Hematopoietic multipotent progenitor cell treated with erythropoietin and hydrocortisone succinate and interleukin-3 and kit ligand, for 15 days (in vitro differentiated cells): ENCODE measurements at places on chromosomes 1 and 21.

DNA sequence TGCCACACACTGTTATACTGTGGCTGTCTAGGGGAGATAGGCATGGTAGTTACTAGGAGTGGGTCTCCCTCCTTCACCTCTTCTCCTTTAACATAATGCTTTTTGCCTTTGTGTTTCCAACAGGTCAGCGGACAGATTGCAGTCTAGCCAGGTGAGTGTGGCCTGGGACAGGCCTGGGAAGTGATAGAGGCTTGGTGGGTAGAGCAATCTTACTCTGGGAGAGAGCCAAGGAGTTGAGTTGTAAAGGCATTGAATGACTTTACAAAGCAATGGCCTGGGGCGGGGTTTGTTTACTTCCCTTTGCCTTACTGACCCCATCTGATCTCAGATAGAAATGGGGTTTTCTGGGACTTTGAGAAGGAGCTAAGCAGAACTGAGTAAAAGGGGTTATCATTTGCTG is 51.0 kb upstream of the IKBKE start:
- DNase-seq, result no peak

DNA sequence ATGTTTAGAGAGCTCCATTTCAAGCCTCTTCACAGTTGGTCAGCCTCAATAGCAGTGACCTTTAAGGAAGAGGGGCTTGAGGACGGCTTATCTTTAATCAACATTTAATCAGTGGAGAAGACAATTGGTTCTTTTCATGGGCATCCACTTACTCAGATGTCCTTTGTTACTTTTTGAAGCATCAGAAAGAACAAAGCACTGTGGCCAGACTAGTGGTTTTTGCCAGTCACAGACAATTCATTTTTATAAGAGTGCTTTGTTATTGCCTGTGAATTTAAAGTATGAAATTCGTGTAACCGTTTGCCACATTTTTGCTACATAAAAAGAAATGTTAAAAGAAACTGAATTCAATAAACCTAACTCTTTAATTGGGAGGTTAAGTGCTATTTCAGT is 222.8 kb downstream of the TPR start:
- DNase-seq, result no peak

DNA sequence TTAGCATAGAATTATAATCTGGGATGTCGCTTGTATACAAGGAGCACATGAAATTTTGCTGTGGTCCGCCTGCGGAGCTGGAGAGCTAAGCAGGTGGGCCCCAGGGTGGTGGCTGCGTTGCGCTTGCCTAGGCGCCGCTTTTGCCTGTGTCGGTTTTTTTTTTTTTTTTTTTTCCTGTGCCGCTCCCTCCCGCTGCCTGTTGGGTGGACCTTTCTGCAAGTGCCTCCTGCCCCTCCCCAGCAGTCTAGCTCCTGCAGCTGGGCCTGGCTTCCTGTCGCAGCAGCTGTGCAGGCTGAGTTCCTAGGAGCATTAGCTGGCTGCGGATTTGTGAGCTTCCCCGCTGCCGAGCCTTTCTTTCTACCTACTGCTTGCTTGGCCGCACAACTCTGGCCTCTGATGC is 20.6 kb downstream of the PYHIN1 start:
- DNase-seq, result no peak

GRCh38 chr1:239840790-239841189 is 250.9 kb upstream of the FMN2 start:
- no peak for DNase-seq

- no peak for DNase-seq
Measured at GRCh38 chr1:19483261-19483660, 2.1 kb downstream of the CAPZB start.

- DNase-seq, result no peak
Measured at GRCh38 chr1:25862785-25863485, 3.7 kb upstream of the AUNIP start.

GRCh38 chr1:185776522-185776921 is 42.3 kb downstream of the HMCN1 start:
- no peak for DNase-seq

GRCh38 chr1:153513023-153513422 is 22.8 kb downstream of the S100A6 start:
- no peak for DNase-seq

DNA sequence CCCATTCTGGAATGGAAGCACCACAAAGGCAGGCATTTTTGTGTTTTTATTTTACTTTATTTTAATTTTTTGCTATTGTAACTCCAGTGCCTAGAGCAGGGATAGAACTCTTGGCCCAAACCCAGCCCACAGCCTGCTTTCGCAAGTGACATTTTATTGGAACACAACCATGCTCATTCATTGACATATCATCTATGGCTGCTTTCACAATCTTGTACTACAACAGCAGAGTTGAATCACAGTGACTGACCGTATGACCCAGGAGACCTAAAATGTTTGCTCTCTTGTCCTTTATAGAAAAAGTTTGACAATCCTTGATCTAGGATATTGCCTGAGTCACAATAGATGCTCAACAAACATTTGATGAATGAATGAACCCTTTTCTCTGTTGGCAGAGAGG is 83.9 kb upstream of the ATP1A1 start:
- no peak for DNase-seq

DNA sequence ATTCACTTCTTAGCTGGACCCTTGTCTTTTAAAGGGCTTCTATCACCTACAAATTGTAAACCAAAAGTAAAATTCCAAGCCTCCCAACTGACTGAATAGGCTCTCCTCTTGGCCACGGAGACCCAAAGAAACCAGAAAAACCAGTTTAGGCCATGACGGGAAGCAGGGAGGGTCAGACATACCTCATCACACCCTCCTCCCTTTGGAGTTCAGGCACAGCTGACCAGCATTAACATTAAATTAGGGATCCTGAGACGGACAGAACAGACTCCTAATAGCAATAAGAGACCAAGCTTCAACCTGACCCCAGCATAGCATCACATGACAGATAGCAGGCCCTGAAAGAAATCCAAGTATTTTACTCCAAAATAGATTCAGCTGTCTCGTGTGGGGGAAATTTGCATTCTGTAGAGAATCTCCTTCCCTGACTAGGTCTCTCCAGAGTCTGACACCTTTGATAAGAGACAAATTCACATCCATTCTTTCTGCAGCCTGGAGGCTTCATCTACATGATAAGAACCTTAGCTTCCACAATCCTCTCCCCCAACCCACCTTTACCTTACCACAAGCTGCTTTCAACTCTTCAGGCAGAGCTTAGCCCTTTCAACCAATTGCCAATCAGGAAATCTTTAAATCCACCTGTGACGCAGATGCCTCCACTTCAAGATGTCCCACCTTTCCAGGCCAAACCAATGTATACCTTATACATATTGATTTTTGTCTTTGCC is 177.1 kb upstream of the RAB4A start:
- no peak for DNase-seq

- no peak for DNase-seq
Measured at GRCh38 chr1:53462769-53463501, 3.7 kb downstream of the DMRTB1 start.

GRCh38 chr1:201724039-201724765 is 104.8 kb upstream of the IPO9 start:
- no peak for DNase-seq

GRCh38 chr1:165426745-165427144 is 18.2 kb downstream of the RXRG start:
- DNase-seq, result no peak

DNA sequence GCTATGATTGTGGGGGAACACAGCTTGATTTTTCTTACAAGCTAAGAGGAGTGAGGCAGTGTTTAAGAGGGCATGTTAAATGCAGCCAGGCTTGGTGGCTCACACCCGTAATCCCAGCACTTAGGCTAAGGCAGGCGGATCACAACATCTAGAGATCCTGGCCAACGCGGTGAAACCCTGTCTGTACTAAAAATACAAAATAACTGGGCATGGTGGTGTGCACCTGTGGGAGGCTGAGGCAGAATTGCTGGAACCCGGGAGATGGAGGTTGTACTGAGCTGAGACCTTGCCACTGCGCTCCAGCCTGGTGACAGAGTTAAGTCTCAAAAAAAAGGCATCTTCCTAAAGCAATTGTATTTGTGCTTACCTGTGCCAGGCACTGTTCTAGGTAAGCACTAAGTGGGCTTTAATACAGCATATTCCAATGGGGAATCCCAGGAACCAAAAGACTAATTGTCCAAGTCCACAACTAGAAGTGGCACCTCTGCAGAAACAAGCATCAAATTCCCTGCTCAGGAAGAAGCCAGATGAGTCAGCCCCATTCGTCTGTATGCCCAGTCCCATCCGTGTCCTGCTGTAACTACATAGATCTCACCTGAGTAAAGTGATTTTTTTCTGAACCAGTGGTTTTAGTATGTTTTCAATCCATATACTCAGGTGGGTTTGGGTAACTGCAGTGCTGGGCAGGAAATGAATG is 4.6 kb downstream of the RCC1 start:
- DNase-seq, result no peak

- DNase-seq, result peak; percentile 98
Measured at GRCh38 chr1:244864253-244865027, at the start of gene HNRNPU. HNRNPU (minus strand) TSS chr1:244864543; CDS start chr1:244864307, 236 bp downstream.

- DNase-seq, result no peak
Measured at GRCh38 chr1:202811296-202812175, 782 bp downstream of the PCAT6 start.

- no peak for DNase-seq
Measured at GRCh38 chr1:66013371-66013770, 220.7 kb downstream of the PDE4B start.

GRCh38 chr1:29679316-29679715 is 443.0 kb downstream of the PTPRU start:
- DNase-seq, result no peak

DNA sequence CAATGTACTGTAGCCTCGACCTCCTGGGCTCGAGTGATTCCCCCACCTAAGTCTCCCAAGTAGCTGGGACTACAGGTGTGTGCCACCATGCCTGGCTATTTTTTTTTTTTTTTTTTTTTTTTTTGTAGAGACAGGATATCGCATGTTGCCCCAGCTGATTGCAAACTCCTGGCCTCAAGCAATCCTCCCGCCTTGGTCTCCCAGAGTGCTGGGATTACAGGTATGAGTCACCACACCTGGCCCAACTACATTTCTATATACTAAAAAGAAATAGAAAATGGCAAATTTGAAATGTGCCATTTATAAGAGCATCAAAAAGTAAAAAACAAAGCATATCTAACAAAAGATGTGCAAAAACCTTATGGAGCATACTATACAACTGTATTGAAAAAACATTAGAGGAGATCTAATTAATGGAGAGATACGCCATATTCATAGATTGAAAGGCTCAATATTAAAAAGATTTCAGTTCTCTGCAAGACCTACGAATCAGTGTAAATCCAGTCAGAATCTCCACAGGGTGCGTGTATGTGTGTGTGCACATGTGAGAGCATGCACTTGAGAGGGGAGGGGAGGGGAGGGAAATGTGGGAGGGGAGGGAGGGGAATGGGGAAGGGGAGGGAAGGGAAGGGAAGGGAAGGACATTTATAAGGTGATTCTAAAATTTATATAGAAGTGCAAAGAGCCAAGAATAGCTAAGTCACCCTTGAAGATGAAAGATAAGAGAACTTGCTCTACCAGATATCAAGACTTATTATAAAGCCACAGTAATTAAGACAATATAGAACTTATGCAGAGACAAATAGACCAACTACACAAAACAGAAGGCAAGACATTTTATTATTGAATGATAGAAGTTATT is 15.5 kb upstream of the PADI4 start:
- DNase-seq, result no peak

DNA sequence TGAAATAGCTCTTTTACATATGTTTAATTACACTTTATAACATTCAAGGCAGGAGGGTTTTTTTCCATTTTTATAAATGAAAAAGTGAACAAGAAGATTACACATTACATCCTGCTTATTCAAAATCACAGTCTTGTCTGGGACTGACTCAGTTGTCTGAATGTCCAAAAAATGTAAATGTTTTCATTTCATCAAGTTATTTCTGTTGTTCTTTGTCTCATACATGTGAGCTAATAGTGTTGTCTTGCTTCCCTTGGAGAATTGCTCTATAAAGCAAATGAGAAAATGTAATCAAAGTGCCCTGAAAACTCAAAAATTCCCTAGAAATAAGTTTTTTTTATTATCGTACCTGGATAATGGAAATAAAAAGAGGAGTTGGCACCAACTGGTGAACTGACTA is 242.9 kb downstream of the GRIK1 start:
- no peak for DNase-seq

GRCh38 chr1:65412256-65412983 is 8.0 kb upstream of the LEPR start:
- DNase-seq, result peak; percentile 52

DNA sequence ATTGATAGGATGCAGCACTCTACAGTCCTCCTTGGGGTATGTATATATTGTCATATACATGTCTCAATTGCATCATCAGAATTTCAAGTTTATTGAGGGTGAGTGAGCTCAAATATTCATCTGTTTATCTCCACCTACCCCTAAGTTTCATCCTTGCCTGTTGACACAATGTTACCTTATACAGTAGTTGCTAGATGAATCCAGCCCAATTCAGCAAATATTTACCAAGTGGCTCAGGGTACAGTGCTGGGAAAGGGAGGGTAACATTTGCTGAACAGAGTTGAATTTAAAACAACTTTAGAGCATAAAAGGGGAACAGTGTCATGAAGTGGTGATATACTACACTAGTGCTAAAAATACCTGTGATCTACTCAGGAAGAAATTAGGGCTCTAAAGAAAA is 14.4 kb downstream of the ELAVL4 start:
- DNase-seq, result no peak

GRCh38 chr1:84574936-84575335 is 696 bp upstream of the CTBS start:
- DNase-seq, result no peak

GRCh38 chr1:226226601-226227000 is 3.1 kb downstream of the MIXL1 start:
- DNase-seq, result no peak

DNA sequence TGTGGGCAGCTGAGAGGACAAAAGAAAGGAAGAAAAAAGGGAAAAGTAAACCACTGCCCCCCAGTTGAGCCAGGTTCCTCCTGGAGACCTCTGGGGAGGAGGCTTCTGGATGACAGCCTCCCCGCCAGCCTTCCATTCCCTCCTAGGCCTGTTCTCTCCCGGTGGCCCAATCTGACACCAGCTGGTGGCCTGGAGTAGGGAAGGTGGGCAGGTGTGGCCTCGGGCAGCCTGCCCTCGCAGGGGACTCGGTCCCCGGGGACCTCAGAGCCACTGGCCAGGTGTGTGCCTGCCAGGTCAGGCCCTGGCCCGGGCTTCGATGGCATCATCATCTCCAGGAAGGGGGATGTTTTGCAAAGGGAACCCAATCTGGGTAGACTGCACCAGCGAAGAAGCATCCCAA is 159.0 kb downstream of the CASZ1 start:
- no peak for DNase-seq

- no peak for DNase-seq
Measured at GRCh38 chr1:25729045-25729444, 70.9 kb upstream of the SELENON start.

DNA sequence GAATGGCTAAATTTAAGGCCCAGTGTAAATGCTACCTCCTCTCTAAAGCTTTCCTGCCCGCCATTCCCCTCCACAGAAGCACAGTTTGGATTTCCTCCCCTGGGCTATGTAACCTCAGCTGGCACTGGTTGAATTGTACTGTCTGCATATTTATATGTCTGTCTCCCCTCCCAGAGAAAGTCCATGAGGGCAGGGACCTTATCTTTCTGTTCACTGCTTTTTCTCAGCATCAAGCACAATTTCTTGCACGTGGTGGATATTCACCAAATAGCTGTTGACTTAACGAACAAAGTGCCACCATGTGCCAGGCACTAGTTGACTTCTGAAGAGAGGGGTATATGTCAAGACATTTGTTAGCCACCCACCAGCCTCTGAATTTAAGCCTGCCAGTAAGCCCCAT is 9.5 kb upstream of the PDIK1L start:
- DNase-seq, result no peak
